Stimulated activated CD4-positive, alpha-beta T cell treated with anti-CD3 and anti-CD28 coated beads, Interleukin-1b, Interleukin-23, amount 100 ng/mL, for 1 hour (primary cell): ENCODE measurements at places on chromosomes 6 and 20.

- DNase-seq: no peak
Observed at GRCh38 chr6:38349221-38349620, 290.5 kb downstream of the BTBD9 start.

- DNase-seq: no peak
Observed at GRCh38 chr6:117417851-117418250, 7.9 kb downstream of the ROS1 start.

DNA sequence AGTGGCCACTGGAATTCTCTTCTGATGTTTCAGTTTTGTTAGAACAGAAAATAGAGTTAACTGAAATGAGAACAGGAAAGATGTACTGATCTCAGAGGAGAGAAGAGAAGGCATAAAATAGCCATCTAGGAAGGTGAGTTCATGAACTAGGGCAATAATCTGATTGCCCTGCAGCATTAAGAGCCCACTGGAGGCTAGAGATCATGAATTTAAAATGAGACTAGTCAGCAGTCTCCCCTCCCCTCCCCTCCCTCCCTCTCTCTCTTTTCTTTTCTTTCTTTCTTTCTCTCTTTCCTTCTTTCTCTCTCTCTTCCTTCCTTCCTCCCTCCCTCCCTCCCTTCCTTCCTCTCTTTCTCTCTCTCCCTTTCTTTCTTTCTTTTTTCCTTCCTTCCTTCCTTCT lies 28.9 kb downstream of the GPRC6A start:
- no peak for DNase-seq

DNA sequence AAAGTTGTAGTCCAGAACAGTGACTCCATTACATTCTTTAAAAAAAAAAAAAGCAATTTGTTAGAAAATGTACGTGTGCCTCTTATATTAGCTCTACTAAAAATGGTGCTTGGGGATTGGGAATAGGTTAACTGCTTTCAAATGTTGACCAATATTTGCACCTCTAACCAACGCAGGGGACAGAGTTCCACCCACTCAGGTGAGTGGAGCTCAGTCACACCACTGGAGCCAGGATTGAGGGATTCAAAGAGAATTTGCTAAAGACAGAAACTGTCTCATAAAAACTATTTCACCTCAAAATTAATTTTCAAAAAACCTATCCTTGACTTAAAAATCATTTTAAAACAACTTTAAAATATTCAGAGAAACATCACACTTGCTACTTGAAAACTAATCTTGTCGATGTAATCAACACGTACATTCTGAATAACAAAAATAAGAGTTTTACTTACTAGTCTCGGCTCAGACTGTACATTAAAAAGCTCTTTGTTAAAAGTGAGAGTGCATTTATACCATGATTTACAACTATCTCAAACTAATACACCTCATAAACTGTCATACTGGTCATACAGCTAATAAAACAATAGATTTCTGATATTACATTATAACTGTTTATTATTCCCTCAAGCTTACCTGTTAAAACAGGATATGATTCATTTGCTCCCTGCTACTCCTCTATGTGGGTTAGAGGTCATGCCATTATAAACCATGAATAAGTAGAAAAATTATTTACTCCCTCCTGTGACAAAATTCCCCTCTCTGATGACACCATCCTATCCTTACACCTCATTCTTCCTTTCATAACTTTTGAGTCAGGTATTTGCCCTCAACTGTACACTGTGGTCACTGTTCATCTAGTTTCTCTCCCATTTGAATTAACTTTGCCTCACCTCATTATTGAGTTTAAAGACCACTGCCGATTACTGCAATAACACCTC lies 88.6 kb downstream of the PDE10A start:
- DNase-seq: no peak

GRCh38 chr20:60579941-60580515 lies 621.8 kb downstream of the CDH26 start:
- no peak for DNase-seq

DNA sequence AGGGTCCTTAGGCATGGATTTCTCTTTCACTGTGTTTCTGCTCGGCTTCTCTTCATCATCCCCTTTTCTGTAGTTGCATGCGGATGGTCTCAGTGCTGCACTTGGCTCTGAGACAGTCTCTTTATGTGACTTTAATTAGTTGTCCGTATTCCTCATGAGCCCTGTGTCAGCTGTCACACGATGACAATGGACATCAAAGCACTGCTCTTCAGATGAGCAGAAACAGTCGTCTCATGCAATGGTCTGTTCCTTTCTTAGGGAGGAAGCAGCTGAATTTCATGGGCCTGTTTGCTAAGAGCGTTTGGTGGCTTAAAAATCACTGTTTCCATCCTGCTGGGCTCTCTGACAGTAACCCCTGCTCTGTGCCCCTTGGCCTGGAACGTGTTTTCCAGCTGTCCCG lies 64.9 kb downstream of the SYTL3 start:
- DNase-seq: no peak

DNA sequence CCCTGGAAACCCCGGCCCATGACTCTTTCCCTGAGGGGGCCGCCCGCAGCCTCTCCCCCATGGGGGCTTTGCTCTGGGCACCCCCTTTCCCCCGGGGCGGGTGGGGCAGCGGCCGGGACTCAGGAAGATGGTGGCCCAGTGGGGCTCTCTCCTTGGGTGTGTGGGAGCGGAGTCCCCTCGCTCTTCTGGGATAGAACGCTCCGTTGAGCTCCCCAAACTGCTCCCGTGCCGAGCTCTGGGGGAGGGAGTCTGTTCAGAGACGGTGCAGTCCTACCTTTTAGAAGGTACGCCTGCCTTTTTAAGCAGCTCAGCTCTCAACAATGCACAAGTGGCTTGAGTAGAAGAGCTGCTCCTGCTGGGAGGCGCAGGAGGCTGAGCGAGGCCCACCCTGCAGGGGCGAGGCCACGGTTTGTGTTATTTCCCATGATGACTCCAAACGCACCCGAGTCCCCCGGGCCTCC lies 21.7 kb upstream of the BHLHE23 start:
- DNase-seq: no peak

DNA sequence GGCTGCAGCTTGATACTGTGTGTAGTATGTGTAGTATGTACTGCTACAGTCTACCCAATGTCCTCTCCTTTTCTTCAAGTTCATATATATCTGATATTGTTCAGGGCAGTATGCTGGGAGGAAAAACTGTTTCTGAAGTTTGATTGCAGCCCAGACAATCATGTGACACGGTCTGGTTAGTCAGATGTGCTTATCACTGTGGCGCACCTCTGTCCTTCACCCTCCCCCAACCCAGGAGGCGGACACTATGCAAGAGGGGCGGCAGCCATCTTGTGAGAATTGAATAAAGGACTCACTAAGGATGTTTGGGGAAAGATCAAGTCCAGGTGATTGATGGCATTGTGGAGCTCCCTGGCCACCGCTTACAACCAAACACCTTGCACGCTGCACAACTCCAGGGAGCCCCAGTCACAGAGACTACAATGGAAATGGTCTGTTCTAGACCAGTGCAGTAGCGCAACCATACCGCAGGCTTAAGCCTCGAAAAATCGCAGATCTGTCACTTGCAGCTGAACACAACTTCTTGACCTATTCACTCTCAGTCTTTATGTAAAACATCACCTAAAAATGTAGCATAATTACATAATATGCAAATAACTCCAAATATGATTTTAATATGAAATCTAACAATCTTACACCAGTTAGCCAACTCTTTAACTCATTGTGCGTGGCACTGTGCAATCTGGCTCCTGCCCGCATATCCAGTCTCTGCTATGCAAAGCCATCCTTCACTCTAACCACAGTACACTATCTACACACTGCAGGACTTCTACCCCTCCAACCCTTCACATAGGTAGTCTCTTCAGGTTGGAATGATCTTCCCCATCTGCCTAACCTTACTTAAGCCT lies 79.3 kb downstream of the VGLL2 start:
- DNase-seq: no peak

DNA sequence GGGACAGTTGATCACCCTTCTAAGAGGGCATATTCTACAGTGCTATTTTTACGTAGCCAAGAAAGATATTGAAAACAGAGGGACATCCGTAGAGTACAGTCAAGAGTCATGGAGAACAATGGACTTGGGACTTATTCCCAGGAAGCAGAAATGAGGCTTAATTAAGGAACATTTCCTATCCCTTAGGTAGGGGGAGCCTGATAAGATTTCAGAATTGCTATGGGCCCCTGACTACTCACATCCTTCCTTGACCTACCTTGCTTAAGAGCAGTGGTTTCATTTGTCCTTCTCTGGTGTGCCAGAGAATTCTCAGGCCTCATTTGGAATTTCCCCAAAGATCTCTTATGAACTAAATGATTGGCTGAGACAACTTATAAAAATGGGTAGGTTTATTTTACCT lies 189.5 kb upstream of the DTNBP1 start:
- DNase-seq: no peak

- DNase-seq: no peak
Observed at GRCh38 chr6:113495521-113495920, 361.6 kb upstream of the MARCKS start.

DNA sequence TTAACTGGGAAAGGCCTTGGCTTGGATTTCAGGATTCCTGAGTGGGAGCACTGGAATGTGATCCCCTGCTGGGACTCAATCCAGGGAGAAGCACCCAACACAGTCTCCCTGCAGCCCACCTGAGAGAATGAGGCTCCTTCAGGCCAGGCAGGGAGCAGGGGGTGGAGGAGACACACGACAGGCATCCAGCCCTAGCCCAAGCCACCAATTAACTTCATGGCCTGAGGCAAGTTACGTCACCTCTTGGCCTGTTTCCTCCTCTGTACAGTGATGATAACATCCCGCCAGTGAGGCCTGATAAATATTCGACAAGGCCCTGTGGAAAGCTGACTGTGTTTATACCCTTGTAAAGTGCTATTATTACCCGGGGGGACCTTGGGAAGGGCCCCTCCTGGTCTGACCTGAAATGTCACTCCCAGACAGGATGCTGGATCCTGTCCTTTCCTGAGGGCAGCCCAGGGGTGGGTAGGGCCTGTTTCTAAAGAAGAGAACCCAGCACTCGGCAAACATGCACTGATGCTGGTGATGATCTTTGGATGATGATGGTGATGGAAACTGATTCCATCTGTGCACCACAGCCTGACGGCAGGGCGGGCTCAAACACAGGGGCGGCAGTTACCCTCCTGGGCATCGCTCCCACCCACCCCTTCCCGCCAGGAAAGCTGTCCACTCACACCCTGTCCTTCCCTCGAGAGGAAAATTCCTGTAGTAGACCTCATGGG lies 12.4 kb downstream of the FRS3 start:
- DNase-seq: no peak

- DNase-seq: no peak
Observed at GRCh38 chr20:52847731-52848359, 124.3 kb upstream of the TSHZ2 start.

DNA sequence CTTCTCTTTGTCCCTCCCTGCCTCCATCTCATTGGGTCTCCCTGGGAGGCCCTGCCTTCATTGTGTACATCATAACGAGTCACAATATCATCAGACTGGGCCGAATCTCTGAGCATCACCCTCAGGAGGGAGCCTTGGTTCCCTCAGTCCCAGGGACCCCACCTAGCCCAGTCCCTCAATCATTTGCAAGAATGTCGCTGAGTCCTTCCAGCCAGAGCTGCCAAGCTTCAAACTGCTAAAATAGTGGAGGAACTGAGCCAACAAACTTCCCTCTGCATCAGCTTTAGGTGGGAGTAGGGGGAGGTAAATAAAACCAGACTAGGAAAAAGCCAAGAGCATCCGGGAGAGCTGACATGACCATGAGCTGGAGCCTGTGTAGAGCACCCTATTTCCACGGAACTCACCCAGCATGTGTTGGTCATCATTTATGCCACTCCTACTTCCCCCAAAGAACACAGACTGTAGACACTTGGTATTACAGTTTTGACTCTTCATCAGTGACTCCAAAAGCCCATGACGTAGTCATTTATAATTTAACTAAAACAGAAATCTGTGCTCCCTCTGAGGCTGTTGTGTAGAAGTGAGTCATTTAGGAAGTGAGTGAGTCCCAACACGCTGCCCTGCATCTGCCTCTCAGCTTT lies 28.8 kb upstream of the IL17A start:
- peak; percentile 8 for DNase-seq
